ENCODE measurements at places on chromosomes 11 and 22.
A peak's percentile ranks its signal among the peaks of the same experiment; 100 is the strongest.

DNA sequence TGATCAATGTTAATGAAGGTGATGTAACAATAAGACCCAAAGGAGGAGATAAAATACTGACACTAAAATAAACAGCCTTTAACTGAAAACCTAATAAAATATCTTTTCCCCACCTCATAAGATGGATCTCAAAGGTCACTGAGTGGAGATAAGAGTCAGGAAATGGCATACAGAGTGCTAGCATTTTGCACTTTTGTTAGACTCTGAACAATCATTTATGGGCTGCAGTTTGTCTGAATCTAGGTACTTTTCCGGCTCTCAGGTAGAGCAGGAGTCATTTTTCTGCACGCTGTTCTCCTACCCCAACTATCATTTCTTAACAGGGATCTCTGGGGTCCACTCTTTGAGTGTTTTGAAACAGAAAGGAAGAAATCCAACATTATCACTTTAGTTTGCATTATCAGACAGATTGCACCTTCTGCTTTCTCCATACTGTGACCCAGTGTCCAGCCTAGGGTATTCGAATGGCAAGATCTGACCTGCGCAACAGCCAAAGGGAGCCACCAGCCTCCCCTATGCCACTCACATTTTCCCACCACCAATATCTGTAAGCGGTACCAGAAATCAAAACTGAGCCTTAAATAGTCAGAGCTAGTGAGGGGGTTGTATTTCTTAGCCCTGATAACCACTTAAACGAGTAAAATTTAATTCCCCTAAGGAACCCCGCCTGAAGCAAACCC is 863 bp downstream of the SIAE start:
- DNase-seq = no peak

- DNase-seq = no peak
These were observed 976.9 kb upstream of the TENM4 start for GRCh38 chr11:80417681-80418080.

- no peak for DNase-seq
These were observed 52.0 kb upstream of the SHISAL1 start for GRCh38 chr22:44364751-44365130.

GRCh38 chr22:31647066-31647465 is 14.9 kb downstream of the PISD start:
- DNase-seq = no peak

GRCh38 chr11:61129639-61130523 is 27.6 kb downstream of the CD5 start:
- DNase-seq = peak; percentile 90

- no peak for DNase-seq
These were observed 5.0 kb downstream of the TBC1D22A start for GRCh38 chr22:46767249-46767985.

DNA sequence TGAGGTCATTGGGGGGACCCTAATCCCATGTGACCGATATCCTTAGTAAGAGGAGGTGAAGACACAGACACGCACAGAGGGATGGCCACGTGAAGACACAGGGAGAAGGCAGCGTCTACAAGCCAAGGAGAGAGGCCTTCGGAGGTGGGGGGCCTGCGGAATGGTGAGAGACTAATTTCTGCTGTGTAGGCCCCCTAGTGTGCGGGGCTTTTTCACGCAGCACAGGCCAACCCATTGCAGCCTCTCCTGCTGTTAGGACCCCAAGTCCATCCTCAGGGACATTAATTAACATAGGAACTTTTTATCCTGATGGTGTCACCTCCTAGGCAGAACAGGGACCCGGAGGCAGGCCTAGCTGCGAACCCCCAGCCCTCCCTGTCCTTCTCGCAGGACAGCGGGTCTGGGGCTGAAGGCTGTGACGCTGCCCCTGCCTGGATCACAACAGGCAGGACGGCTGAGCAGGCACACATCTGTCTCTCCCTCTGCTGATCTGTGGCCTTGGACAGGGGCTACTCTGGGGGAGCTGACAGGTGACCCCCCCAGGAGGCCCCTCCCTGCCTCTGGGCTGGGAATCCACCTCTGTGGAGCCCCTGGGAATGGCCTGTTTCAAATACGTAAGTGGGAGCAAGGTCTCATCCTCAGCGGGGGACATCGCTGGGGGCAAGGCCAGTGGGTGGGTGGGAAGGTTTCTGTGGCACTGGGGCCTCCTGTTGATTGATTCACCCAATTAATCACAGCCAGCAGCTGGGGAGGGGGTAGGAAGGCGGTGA is 7.9 kb downstream of the ASCL2 start:
- no peak for DNase-seq

DNA sequence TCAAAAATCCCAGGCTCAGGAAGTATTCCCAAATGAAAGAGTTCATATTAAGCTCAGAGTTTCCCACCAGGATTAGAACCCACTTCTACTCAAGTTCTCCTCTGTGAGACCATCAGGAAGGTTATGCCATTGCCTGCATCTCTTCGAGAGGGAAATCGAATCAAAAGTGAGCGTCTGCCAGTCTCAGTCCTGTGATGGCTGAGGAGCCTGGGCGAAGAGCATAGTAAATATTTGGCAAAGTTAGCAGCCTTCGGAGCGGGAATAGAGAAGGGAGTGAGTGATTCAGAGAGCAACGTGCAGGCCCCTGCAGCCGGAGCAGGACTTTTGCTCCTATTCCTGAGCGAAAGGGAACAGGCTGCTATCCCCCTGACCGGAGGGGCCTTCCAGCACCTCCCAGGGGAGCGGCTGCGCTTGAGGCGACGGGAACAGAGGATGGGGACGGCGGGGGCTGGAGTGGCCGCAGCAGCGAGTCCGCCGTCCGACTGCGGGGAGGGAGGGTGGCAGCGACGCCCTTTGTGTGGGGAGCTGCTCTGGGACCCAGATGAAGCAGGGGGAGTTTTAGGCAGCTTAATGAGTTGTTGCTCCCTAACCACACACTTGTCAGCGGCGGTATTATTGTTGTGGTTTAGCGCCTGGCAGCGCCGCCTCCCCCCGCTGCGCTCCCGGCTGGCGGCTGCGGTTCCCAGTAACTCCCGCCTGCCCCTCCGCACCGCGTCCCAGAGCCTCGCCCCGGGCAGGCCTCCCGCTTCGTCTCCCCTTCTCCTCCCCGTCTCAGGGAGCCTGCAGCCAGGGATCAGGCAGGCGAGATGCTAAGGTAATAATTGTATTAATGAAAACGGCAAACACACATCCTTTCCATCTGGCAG is 21.7 kb upstream of the NRGN start:
- DNase-seq = peak; percentile 37

DNA sequence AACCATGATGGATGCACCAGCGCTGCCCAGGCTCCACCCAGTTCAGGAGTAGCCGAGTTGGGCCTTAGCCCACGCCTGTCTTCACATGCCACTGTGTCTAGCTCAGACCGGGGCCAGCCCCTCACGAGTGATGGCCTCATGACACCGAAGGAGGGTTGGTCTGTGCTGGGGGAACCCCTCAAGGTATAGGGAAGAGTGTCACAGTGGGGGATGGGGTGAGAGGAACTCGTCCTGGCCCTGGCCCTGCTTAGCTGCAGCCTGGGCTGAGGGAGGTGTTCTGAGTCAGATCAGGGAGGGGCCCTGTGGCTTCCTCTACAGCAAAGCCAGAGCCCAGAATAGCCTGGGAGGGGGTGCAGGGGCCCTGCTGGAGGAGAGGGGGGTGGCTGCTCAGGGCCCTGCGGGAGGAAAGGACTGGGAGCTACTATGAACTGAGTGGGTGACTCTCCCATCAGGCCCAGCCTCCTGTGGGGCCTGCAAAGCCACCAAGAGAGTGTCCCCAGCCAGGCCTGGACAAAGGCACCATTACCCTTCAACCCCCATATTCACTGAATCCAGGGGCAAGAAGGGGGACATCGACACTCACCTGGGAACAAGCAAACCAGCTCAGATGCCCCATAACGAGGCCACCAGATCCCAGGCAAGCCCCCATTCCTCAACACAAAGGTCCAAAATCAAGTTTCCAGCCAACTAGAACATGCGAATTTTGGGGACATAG is 41.2 kb downstream of the IGLL5 start:
- peak; percentile 14 for DNase-seq

DNA sequence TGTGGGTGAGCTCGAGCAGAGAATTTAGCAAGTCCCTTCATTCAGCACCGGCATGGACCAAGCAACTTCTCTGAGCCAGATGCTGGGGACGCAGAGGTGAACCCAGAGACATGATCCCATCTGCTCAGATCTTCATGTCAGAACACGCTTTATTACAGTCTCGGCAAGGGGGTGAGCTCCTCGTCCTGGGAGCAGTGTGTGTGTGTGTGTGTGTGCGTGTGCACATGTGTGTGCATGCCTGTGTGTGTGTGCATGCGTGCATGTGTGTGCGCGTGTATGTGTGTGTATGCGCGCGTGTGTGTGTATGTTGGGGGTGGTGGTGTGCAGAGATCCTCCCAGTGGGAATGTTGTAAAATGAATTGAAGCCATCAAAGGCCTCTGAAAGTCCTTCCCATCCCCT is 9.8 kb downstream of the MIAT start:
- DNase-seq = no peak

DNA sequence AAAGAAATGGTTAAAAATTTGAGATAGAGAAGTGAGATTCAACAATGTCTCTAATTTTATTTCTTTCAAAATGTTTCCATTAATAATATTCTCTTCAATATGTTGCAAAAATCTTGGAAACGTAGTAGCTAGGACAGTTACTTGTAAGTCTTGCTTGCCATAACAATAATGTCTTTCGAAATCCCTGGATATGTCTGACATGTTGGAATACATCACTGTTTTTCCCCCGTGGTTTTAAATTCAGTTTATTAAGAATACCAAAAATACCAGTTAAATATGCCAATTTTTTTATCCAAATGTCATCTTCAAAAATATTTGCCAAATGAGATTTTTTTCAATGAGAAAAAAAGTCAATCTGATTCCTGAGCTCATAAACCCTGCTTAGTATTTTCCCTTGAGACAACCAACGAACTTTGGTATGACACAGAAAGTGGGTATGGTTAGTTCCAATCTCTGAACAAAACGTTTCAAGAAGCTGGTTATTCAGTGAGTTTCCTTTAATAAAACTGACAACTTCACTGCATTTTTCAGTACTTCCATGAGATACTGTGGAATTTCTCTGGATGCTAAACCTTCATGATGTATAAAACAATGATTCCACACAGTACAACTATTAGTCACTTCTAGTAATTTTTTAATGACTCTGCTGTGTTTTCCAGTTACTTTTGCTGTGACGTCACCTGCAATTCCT is 36.7 kb upstream of the AMPD3 start:
- peak; percentile 47 for DNase-seq

GRCh38 chr11:117914991-117915618 is 14.1 kb downstream of the TMPRSS13 start:
- no peak for DNase-seq

DNA sequence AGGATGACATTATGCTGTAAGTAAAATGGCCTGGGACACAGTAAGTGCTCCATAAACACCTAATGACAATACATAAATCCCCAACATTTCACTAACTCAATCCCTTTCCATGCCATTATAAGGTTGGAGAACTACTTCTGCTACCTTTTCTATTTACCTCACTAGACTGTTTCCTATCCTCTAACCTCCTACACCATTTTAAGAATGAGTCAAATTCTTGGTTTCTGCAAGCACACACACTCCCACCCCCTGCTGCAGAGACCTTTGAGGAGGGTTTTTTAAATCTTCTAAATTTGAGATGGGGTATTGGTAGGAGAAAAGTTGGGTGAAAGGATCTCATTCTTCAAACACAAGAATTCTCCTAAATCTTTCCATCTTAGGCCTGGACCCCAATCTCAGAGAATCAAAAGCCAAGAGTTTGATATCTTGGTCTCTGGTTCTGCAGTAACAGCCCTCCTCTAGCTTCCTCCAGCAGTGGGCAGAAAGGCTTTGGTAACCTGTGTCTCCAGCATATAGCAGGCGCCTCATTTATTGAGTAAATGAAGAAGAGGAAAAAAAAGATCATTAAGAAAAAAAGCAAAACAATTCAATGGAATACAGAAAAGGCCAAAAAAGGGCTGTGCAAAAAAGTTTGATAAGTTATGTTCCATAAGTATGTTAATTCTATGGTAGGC is 42.3 kb downstream of the SYTL2 start:
- DNase-seq = no peak

- DNase-seq = no peak
These were observed 12.1 kb upstream of the FCHSD2 start for GRCh38 chr11:73154178-73154577.

- DNase-seq = peak; percentile 57
These were observed 1.7 kb downstream of the TIMP3 start for GRCh38 chr22:32803020-32803737.

DNA sequence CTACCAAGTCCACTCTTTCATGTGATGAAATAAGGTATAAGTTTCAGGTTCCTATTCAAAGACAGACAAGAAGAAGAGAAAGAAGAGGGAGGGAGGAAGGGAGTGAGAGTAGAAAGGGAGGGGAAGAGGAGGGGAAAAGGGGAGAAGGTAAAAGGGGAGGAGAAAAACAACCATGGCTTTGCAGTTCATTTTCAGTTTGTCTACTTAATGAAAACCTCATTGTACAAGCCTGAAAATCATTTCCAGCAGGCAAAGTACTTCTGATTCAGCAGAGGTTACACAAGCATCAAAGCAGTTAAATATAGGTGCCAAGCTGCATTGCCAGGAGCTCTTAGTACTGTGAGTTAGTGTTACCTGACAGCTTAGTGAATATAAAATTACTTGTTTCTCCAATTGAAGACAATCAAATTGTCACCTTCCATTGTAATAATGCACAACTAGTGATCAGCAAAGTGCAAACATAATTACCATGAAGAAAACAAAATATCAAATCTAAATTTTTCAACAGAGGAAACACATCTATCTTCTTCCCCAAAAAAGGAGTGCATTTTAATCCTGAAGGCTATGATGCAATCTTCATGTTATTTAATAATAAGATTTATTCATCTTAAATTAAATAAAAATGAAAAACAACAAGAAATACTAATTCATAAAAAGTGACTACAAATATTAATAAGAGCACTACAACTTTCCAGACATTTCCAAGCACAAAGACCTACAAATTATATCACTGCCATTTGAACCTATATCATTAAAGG is 8.2 kb downstream of the SOX6 start:
- peak; percentile 70 for DNase-seq

- DNase-seq = no peak
These were observed 1.9 kb downstream of the MS4A1 start for GRCh38 chr11:60457576-60457975.

- no peak for DNase-seq
These were observed 7.4 kb downstream of the MMP7 start for GRCh38 chr11:102523189-102523570.

- DNase-seq = peak; percentile 31
These were observed 184.2 kb downstream of the BLID start for GRCh38 chr11:121931748-121932352.

GRCh38 chr22:20601308-20601707 is 93.9 kb downstream of the MED15 start:
- no peak for DNase-seq

GRCh38 chr22:36362932-36363331 is 24.8 kb downstream of the MYH9 start:
- peak; percentile 62 for DNase-seq

DNA sequence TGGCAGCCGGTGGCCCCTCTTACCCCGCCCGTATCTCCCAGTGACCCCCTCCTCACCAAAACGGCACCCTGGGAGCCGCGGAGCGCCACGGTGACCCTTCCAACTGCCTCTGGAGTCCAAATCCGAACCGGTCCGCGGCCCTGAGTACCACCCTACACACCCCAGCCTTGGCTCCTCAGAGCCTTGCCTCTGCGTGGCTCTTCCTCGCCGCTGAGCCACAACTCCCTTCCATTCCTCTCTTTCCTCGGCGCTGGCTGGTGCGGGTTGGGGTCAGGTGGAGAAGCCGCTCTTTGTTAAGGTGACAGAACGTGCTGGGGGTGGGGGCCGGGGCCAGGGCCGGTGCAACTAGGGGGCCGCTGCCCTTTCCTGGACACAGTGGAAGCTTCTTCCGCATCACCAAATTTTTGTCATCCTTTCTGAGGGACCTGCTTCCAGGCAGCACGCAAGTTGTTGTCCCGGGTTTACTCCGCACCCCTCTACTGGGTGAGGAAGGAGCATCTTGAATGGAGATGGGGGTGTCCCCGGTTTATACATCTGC is 6.5 kb downstream of the ALX4 start:
- DNase-seq = no peak
